ENCODE measurements at places on chromosomes 7 and 10.

- no peak for DNase-seq
Measured at GRCh38 chr10:87623191-87623590, 36.5 kb upstream of the PAPSS2 start.

GRCh38 chr10:72927485-72927884 lies 27.1 kb downstream of the PLA2G12B start:
- no peak for DNase-seq

- no peak for DNase-seq
Measured at GRCh38 chr7:94088560-94088959, 84.4 kb upstream of the BET1 start.

GRCh38 chr7:127950233-127950935 lies 80.9 kb downstream of the LRRC4 start:
- no peak for DNase-seq

DNA sequence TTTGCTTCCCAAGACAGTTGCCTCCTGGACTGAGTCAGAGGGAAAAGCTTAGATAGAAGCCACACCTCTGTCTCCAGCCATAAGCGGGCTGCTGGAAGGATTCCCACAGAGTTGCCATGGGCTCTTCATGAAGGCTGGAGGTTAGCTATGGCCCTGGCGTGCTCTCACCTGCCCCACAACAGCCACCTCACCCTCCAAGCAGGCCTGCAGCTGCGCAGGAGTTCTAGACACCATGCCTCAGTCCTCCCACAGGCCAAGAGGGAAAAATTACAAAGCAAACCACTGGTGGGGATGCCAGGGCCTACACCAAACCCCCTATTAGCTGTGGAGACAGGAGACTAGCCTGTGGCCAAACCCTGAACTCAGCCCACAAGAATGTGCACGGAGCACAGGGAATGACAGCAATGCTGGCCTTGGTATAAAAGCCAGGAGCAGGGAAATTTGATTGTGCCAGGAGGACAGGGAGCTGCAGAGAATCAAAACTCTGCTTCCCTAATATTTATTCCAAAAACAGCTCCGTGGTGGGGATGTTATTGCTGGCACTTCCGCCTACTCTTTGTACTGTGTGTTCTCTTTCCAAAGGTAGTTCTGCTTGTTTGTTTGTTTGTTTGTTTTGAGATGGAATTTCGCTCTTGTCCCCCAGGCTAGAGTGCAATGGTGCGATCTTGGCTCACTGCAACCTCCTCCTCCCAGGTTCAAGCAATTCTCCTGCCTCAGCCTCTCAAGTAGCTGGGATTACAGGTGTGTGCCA lies 60.3 kb upstream of the STK17A start:
- DNase-seq, result no peak

DNA sequence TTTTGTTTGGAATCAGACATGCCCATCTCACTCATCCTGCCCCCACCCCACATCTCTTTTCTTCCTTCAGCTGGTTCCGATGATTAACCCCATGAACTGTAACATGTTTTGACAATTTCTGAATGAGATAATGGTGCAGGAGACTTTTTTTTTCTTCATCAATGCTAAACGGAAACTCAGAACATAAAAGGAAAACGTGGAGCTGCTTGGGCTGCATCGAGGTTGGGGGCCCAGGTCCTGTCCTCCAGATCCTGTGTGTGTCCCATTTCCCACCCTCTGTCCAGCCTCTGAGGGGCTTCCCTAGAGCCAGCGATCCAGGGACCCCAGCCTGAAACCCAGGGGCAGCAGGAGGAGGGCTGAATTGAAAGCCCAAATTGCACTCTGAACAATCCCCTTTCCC lies 263.8 kb upstream of the GRB10 start:
- no peak for DNase-seq

- no peak for DNase-seq
Measured at GRCh38 chr10:63068246-63068645, 64.9 kb upstream of the NRBF2 start.

GRCh38 chr10:94123258-94123995 lies 129.7 kb downstream of the PLCE1 start:
- DNase-seq, result no peak

- no peak for DNase-seq
Measured at GRCh38 chr10:104351919-104352318, 1.7 kb upstream of the CFAP58 start.

- no peak for DNase-seq
Measured at GRCh38 chr10:20162123-20162522, 345.9 kb downstream of the PLXDC2 start.

GRCh38 chr10:89615112-89615511 lies 29.9 kb downstream of the PANK1 start:
- DNase-seq, result no peak

GRCh38 chr7:27897441-27897847 lies 157.5 kb downstream of the TAX1BP1 start:
- no peak for DNase-seq

Data from esophagus squamous epithelium (tissue), 5 donors.